ENCODE measurements at places on chromosomes 16 and 17.
A peak's percentile ranks its signal among the peaks of the same experiment; 100 is the strongest.

GRCh38 chr17:7021993-7022778 lies 664 bp upstream of the BCL6B start:
- peak; percentile 83 for DNase-seq

DNA sequence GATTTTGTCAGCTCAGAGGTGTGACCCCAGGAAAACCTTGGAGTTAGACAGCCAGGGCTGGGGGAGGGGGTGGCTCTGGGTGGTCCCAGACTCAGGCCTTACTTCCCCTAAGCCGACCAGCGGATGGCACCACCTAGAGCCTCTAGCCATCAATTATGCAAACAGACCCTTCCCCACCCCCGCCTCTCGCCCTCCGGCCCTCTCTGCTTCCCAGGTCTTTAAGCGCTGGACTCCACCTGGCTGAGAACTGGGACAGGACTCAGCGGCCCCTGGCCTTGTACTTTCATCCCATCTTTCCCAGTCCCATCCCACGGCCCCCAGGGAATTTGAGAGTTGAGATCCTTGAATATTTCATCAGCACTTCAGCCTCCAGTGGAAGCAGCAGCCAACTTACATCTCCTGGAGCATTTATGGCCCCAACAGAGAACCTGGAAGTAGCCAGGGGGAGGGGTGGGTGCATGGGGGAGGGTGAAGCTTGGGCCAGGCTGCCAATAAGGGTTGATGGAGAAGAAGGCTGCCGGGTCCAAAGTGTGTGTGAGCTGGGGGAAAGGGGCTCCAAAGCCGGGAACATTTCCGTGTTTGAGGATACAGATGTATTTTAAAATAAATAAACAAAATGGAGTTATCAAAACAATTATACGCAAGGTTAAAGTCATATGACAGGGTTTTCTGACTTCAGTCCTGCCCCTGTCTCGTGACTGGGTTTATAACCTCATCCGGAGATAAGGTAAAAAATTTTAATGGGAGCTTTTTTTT lies 7.5 kb upstream of the JUP start:
- DNase-seq, result no peak

DNA sequence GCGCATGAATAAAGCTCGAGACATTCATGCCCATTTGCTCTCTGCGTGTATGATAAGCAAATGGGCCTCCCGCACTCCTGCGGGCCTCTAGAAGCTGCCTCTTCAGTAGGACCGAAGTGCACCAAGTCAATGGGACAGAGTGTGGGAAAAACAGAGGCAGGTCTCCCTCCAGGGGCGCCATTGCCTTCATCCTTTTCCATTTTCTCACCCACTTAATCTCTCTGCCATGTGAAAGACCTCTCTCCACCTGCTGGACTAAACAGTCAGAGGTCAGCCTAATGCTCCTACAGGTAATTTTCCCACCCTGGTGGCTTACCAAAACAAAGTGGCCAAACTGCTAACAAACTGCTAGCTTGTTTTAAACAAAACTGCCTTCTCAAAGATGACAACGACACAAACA lies 210.9 kb downstream of the ZFHX3 start:
- no peak for DNase-seq

DNA sequence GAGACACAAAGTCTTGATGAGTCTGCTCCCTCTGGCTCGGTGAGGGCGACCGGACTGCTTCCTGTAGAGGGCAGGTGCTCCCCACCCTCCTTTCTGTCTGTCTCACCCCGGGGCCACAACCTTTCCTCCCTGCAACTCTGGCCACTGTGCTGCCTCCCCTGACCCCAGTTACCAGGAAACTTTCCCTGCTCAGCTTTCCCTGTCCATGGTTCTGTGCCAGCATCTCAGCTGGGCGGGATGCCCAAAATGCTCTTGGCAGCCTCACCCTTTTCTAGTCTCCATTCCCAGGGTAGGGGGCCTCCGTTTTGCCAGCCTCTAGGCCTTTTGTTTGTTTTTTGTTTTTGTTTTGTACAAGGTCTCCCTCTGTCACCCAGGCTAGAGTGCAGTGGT lies 1.4 kb downstream of the PLD2 start:
- no peak for DNase-seq

DNA sequence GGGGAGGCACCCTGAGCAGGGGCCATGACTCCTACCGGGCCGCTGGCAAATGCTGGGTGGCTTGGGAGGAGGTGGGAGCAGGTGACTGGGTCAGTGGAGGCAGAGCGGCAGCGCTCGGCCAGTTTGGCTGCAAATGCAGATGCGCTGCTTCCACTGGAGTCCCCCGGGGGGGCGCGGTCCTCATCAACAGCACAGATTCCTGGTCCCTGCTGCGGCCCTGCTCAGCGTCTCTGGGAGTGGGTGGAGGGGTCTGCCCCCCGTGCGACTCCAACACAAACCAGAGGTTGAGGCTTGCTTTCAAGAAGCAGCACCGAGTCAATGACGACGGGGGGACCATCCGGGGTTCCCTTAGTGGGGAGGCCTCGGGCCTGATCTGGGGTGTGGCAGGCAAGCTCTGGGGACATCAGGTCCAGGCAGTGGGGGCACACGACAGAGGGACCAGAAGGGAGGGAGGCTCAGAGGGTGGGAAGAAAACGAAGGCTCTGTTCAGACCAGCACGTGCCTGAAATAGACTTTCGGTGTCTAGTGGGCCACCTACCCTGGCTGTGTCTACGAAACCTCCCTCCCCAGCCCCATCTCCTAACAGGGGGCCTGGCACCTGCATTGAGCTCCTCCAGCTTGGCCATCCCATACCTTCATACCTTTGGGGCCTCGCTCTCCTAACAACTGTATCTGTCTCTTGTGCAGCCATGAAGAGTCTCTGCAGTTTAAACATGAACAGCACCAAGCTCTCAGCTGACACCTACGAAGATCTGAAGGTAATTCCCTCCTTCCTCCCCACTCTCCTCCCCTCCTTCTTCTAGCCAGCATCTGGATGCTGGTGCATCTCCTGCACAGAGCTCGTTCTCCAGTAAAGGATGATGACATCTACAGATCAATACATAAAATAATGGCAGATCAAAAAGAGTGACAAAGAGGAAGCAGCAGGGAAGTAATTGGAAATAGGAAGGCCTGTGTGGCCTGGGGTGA lies 72.5 kb upstream of the PLCG2 start:
- no peak for DNase-seq

DNA sequence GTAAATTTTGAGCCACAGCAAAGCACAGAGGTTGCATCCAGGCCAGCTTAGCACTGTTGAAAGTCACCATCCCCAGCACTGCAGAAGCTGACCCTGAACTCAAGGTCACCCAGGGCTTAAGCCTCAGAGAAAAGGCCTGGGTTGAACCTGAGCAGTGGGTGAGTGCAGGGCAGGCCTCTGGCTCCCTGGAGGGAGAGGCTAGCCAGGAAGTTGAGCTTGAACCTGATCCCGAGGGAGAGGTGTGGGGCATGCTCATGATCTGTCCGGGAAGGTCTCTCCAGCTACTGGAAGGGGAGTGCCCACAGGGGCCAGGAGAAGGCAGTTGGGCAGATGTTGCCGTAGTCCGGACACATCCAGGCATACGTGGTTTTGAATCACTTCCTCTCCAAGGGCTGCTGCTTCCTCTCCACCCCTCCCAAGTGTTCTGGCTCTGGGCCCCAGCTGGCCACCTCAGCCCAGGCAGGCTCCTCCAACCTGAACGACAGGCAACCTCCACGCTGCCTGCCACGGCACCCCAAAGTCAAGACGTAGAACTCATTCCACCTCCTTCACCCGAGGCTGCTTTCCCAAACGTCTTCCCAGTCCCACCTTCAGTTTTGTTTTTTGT lies 18.4 kb downstream of the CARHSP1 start:
- no peak for DNase-seq

- DNase-seq, result peak; percentile 27
Observed at GRCh38 chr17:64499805-64500486, 3.1 kb upstream of the POLG2 start.

- DNase-seq, result no peak
Observed at GRCh38 chr17:49223168-49223516, 7.4 kb downstream of the PHOSPHO1 start.

DNA sequence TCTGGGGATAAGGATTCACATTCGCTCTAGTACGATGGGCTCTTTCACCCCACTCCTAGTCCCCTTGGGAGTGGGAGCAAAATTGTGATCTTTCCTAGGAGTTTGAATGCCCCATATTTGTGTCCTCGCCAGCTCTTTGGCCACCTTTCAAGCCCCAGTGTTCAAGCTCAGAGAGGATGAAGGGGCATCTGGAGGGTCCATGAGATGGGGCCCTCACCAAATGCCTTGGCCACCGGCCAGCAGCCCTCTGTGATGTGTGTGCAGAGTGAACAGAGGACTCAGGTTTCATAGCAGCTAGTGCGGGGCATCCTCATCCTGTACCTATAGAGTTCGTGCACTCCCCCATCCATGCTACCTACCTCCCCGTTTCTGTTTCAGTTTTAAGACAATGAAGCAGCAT lies 140.6 kb downstream of the RAB11FIP4 start:
- DNase-seq, result no peak

DNA sequence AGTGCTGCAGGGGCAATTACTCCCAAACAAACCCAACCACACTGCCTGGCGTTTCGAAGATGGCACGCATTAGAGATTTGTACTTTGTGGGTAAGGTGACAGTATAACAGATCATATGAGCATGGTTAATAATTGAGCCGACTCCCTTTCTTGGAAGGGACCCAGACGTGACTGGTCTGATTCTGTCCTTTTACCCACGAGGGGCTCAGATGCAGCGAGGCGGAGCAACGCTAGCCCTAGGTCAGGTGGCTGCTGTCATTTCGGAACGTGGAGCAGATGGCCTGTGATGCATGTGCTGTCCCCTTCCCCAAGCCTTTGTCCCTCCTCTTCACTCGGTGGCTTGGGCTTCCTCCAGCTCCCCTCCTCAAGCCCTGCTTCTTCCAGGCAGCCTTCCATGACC lies 84.2 kb downstream of the SNX29 start:
- DNase-seq, result no peak

GRCh38 chr17:67133161-67133560 lies 88.8 kb downstream of the CACNG1 start:
- DNase-seq, result no peak

GRCh38 chr16:55613613-55614335 lies 42.0 kb upstream of the SLC6A2 start:
- DNase-seq, result no peak

DNA sequence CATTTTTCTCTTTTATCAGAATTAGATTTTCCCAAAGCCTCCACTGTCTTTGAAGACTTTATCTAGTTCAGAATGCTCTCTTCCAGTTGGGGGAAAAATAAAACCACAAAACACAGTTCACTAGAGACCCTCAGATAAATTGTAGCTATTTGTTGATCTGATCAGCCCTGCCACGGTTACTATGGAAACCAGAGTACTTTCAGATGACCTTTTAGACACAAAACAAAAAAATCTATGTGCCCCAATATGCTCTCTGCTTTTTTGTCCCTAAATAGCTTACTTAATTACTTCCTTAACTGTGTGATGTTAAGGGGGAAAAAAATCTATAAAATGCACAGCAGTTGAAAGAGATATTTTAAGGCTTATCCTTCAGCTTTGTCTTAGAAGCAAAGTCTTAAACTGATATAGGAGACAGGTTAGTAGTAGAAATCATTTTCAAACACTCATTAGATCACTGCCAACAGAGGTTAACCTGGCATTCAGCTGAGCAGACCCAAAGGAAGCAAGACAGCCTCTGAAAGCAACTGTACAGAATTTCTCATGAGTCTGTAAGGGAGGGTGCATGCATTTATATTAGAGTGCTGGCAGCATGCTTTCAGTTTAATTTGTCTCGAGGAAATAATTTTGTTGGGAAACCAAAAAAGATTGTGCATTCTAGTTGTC lies 129.9 kb upstream of the CACNG5 start:
- DNase-seq, result no peak

DNA sequence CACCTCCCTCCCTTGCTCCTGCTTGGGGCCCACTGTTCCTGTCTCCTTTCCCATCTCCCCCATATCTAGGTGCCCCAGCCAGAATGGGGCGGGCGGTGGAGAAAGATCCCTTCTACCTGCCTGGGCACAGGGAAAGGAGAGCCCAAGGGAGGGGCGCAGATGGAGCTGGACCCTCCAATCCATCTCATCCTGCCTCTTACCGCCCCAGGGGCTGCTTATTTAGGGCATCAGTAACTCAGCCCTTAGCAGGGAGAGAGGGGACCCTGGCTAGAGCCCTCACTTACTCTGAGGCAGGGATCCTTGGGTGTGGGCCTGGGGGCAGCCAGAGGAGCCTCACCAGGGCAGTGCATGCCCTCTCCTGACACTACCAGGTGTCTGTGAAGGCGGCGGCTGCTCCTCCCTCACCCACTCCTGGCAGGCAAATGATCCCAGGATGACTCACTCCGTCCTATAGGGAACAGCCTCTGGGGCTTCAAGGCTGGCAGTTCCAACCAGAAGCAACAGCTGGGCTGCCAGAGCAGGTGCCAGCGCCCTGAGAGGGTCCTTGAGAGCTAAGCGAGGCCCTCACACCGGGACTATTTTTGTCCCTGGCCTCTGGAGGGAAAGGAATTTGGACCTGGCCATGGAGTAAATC lies 16.3 kb upstream of the BCAR1 start:
- DNase-seq, result no peak
